ENCODE measurements at places on chromosomes 6 and 20. TPM values are rescaled to one million over a fixed set of nuclear protein-coding genes. Genes with fewer than 3 reads are reported as not detected.
A peak's percentile ranks its signal among the peaks of the same experiment; 100 is the strongest.

DNA sequence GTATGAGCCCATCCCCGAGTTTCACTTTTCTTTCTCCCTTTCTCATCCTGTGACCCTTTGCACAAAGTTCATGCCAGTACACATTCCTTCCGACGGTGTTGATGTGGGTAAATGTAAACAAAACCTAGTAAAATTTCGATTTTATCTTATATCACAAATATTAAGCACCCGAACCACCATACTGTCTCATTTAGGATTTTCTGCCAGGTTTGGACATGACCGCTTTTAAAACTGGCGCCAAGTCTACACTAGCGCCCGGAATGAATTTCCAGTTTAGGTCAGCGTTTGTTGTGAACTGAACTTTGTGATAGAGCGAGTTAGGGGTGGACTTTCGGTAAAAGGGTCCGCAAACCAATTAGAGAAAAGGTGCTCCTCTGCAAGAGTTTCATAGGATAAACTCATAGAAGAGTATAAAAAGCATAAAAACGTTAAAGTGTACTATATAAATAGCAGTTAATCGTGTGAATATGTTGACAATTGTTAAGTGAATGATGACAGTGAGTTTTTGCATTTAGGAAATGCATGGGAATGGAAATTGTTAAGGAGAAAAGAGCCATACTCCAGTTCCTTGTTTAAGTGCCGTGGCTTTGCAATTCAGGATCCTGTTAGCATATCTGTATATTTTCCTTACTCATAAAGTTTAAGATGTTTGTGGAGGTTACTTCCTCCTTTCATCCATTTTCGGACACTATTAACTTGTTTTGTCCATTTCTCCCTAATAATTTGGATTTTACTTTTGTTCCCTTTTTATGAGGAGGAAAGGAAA lies 937 bp downstream of the AKAP7 start:
- no peaks in the 10 kb centered on the region for H3K36me3 ChIP-seq
- H3K4me1 ChIP-seq: peaks cover 7% of the 10 kb centered on the region
- no peak overlapping the region for H3K27ac ChIP-seq
- DNase-seq: no peak
- H3K27me3 ChIP-seq: peaks cover 20% of the 10 kb centered on the region

GRCh38 chr6:39233333-39233732 lies 4.1 kb upstream of the KCNK5 start:
- H3K36me3 ChIP-seq: no peaks in the 10 kb centered on the region
- no peak overlapping the region for H3K27ac ChIP-seq
- H3K27me3 ChIP-seq: peaks cover 17% of the 10 kb centered on the region
- no peak overlapping the region for H3K4me3 ChIP-seq
- peaks cover 30% of the 10 kb centered on the region for H3K4me1 ChIP-seq

- no peaks in the 10 kb centered on the region for H3K36me3 ChIP-seq
- no peak for DNase-seq
- H3K4me1 ChIP-seq: peaks cover 8% of the 10 kb centered on the region
- no peak overlapping the region for H3K27ac ChIP-seq
These were observed 42.2 kb downstream of the GNAS-AS1 start for GRCh38 chr20:58808271-58809046.

GRCh38 chr6:40499215-40499614 lies 87.9 kb downstream of the LRFN2 start:
- no peak overlapping the region for H3K4me3 ChIP-seq
- no peak for DNase-seq
- no peaks in the 10 kb centered on the region for H3K36me3 ChIP-seq
- no peak overlapping the region for H3K27ac ChIP-seq
- no peaks in the 10 kb centered on the region for H3K27me3 ChIP-seq

DNA sequence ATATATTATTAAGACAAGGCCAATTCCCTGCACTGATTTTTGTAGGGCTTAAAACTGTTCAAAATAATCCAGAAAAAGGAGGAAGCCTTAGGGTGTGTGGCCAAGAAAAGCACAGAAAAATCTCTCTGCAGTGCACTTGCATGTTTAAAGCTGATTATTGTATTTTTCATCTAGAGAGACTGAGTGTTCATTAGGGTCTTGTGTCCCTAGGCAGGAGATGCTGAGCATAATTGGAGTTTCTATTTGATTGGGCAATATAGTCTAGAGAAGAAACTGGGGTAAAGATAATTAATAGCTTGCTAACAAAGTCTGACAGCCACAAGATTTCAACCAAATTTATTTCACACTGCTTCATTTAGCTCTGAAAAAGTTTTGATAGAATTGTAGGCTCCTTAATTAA lies 2.4 kb downstream of the FLRT3 start:
- no peaks in the 10 kb centered on the region for H3K36me3 ChIP-seq
- peaks cover 41% of the 10 kb centered on the region for H3K4me1 ChIP-seq
- H3K27me3 ChIP-seq: no peaks in the 10 kb centered on the region

DNA sequence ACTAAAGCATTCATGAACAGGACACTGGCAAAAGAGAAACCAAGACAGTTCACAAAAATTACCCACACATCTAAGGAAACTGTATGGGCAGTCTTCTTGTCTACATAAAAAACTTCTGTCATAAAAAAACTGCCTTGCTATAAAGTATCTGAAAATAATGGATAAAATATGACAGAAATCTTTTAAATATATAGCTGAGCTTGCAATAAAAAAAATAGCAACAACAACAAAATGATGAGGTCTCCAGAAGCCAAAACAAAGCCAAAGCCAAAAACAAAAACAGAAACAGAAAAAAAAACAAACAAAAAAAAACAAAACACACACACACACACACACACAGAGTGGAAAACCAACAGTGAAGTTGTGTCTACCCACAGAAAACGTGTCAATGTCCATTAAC lies 14.8 kb downstream of the LY86 start:
- H3K27me3 ChIP-seq: no peaks in the 10 kb centered on the region
- DNase-seq: no peak
- H3K4me3 ChIP-seq: no peak overlapping the region

GRCh38 chr6:163773646-163774045 lies 359.1 kb downstream of the QKI start:
- no peaks in the 10 kb centered on the region for H3K36me3 ChIP-seq
- H3K4me1 ChIP-seq: no peaks in the 10 kb centered on the region
- H3K4me3 ChIP-seq: no peak overlapping the region
- no peaks in the 10 kb centered on the region for H3K27me3 ChIP-seq

GRCh38 chr6:166424431-166424830 lies 41.7 kb upstream of the MPC1 start:
- DNase-seq: no peak
- H3K36me3 ChIP-seq: no peaks in the 10 kb centered on the region
- H3K27ac ChIP-seq: no peak overlapping the region
- H3K27me3 ChIP-seq: no peaks in the 10 kb centered on the region
- H3K4me1 ChIP-seq: no peaks in the 10 kb centered on the region

DNA sequence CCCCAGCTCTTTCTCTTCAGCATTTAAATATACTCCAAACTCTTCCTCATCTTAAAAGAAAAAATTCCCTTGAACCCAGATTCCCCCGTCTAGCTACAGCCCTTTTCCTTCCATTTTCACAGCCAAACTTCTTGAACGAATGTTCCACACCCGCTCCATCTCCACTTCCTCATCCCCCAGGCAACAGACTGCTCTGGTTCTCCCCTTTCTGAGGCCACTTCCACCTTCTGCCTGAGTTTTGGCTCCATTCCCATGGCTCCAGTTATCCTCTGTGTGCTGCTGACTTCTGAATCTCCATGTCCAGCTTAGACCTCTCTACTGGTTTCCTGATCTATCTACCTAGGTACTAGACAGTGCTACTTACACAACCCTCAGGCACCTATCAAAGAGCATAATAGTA lies 106.4 kb downstream of the RALGAPA2 start:
- H3K4me3 ChIP-seq: no peak overlapping the region
- H3K27me3 ChIP-seq: no peaks in the 10 kb centered on the region
- H3K4me1 ChIP-seq: no peaks in the 10 kb centered on the region
- no peak overlapping the region for H3K27ac ChIP-seq
- no peaks in the 10 kb centered on the region for H3K36me3 ChIP-seq

GRCh38 chr6:30073489-30074235 lies 1.9 kb downstream of the RNF39 start:
- peaks cover 94% of the 10 kb centered on the region for H3K27me3 ChIP-seq
- peak overlapping the region; percentile 61 for H3K4me3 ChIP-seq
- DNase-seq: no peak
- H3K27ac ChIP-seq: no peak overlapping the region

GRCh38 chr6:115717062-115717461 lies 343.6 kb downstream of the FRK start:
- no peaks in the 10 kb centered on the region for H3K27me3 ChIP-seq
- no peaks in the 10 kb centered on the region for H3K36me3 ChIP-seq
- H3K4me3 ChIP-seq: no peak overlapping the region
- no peak overlapping the region for H3K27ac ChIP-seq
- DNase-seq: no peak
- H3K4me1 ChIP-seq: no peaks in the 10 kb centered on the region

DNA sequence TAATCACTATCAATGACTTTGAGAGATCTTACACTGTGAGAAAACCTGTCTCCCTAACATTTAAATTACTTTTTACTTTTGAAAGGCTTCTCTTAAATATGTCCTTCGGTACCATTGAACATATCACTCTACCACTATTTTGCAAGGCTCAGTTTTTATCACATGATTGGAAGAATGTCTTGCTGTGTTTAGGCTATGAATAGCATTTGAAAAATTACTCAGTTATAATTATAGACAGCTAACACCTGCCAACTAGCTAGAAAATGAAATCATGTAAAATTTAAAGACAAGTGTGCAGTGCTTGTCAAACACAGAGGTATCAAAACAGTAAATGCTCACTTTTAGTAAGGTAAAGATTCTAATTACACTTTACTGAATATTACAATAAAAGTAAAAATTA lies 11.0 kb downstream of the SESN1 start:
- H3K27ac ChIP-seq: no peak overlapping the region
- H3K4me3 ChIP-seq: no peak overlapping the region
- H3K27me3 ChIP-seq: no peaks in the 10 kb centered on the region
- H3K4me1 ChIP-seq: no peaks in the 10 kb centered on the region
- DNase-seq: no peak

GRCh38 chr6:169221264-169221663 lies 32.4 kb downstream of the THBS2 start:
- no peak overlapping the region for H3K4me3 ChIP-seq
- no peaks in the 10 kb centered on the region for H3K36me3 ChIP-seq
- no peak for DNase-seq
- H3K27me3 ChIP-seq: no peaks in the 10 kb centered on the region
- no peaks in the 10 kb centered on the region for H3K4me1 ChIP-seq
- no peak overlapping the region for H3K27ac ChIP-seq

GRCh38 chr20:7820897-7821296 lies 119.4 kb downstream of the HAO1 start:
- no peak overlapping the region for H3K27ac ChIP-seq
- H3K36me3 ChIP-seq: no peaks in the 10 kb centered on the region
- DNase-seq: no peak
- H3K4me3 ChIP-seq: no peak overlapping the region
- H3K4me1 ChIP-seq: no peaks in the 10 kb centered on the region

GRCh38 chr20:35768731-35769664 lies 2.8 kb upstream of the PHF20 start:
- peaks cover 7% of the 10 kb centered on the region for H3K27me3 ChIP-seq
- peaks cover 16% of the 10 kb centered on the region for H3K4me1 ChIP-seq
- no peak overlapping the region for H3K27ac ChIP-seq
- DNase-seq: peak; percentile 79
- no peak overlapping the region for H3K4me3 ChIP-seq

GRCh38 chr6:33297406-33297955 lies 1.3 kb downstream of the RGL2 start:
- H3K27ac ChIP-seq: no peak overlapping the region
- DNase-seq: peak; percentile 78
- peaks cover 5% of the 10 kb centered on the region for H3K4me1 ChIP-seq
- no peaks in the 10 kb centered on the region for H3K36me3 ChIP-seq
- H3K27me3 ChIP-seq: no peaks in the 10 kb centered on the region
- H3K4me3 ChIP-seq: peak overlapping the region; percentile 90

DNA sequence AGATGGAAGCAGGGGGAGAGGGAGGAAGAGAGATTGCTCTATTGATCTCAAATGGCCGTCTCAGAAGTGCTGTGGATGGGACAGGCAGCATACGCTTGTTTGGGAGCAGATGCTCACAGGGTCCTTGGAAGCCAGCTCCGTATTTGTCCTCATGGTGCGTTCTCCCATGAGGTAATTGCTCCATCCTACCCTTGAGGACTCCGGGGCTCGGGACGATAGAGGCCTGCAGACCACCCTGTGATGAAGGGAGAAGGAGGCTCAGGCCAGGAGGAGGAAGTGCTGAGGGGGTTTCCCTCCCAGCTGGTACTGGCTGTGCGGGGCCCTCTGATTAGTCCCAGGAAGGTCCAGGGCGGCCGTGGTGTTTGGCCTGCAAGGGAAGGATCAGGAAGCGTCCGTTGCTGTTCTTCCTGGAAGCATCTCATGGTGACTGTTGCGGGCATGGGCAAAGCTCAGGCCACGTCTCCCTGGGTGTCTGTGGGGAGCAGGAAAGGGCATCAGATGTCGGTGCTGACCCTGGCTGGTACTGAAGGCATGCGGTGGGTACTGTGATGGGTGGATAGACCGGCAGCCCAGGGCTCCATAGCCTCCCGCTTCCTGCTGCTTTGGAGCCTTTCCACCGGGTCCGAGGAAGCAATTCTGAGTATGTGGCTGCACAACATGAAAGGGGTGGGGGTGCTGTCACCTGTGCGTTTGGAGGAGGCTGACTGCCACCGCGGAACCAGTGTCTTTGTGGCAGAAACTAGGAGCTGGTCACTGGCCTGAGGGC lies 158.3 kb downstream of the SYCP2 start:
- H3K27ac ChIP-seq: no peak overlapping the region
- H3K4me1 ChIP-seq: no peaks in the 10 kb centered on the region
- no peak overlapping the region for H3K4me3 ChIP-seq

DNA sequence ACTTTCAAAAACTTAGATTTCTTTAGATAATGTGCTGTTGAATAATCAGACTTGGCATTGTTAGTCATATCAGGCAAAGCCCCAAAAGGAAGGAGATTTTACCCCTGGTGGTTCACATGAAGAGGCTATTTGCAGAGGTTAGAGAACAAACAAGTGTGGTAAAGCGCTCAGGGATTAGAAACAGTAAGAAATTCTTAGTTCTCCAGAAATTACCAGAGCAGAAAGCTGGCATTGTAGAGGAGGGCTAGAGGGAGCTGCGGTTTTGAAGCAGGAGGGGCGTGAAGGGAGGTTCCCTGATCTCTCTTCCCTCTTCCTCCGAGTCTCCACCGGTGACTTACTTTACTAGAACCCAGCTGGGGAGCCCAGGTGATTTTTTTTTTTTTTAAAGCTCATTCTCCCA lies 10.2 kb downstream of the MYO6 start:
- no peak overlapping the region for H3K4me3 ChIP-seq
- DNase-seq: peak; percentile 23
- no peaks in the 10 kb centered on the region for H3K36me3 ChIP-seq
- H3K4me1 ChIP-seq: peaks cover 6% of the 10 kb centered on the region
- H3K27ac ChIP-seq: peak overlapping the region; percentile 59

VNN1 gene
- total RNA-seq: not detected

CLPSL1 gene
- not detected for total RNA-seq

TUBB1 gene
- total RNA-seq: not detected

TMC2 gene
- not detected for total RNA-seq

BMP6 gene
- 0.37 TPM for total RNA-seq

TUBE1 gene
- total RNA-seq: 49.0 TPM

LY6G6D gene
- total RNA-seq: 0.90 TPM

IER3 gene
- 7.1 TPM for total RNA-seq

NKAIN4 gene
- 9.7 TPM for total RNA-seq

GABBR1 gene
- total RNA-seq: 37.4 TPM

LY6G6F gene
- total RNA-seq: not detected

GNMT gene
- not detected for total RNA-seq

Measured in neural progenitor cell (in vitro differentiated cells).